Activated CD4-positive, alpha-beta T cell treated with anti-CD3 and anti-CD28 coated beads, Interleukin-2, amount 50 U/mL, for 24 hours (primary cell): ENCODE measurements at places on chromosomes 5 and 9.

DNA sequence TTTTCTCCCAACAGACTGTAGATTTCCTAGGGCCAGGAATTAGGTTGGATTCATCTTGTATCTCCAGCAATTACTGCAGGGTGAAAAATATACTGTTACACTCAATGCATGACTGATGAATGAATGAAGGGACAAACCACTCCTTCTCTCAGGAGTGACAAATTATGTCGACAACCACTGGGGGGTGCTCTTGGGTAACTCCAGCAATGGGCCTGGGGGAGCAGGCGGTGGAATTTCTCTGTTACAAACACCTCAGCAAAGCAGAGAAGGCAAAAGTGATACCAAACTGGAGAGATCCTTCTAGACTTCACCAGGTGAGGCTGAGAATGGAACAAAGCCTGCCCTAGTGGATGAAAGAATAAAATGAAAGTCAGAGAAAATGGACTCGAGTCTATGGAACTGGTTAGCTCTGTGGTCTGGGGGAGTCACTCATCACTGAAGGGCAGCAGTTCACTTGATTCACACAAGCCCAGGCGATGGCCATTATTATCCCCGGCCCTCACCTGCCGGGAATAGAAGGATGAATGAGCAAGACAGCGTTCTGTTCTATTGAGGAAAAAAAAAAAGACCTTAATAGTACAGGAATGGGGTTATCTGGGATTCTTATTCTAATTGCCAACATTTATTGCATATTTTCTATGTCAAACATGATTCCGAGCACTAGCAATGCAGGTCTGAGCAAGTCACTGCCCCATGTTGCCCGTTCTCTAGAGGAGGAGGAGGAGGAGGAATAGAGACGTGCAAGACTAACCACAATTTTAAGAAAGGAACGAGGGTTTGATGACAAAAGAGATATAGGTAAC is 341.1 kb downstream of the ASTN2 start:
- DNase-seq, result no peak

GRCh38 chr5:139468421-139468931 is 2.3 kb upstream of the SMIM33 start:
- no peak for DNase-seq

GRCh38 chr9:34830068-34830467 is 120.1 kb upstream of the CCL21 start:
- DNase-seq, result no peak

GRCh38 chr9:87301371-87301770 is 196.3 kb upstream of the DAPK1 start:
- no peak for DNase-seq

DNA sequence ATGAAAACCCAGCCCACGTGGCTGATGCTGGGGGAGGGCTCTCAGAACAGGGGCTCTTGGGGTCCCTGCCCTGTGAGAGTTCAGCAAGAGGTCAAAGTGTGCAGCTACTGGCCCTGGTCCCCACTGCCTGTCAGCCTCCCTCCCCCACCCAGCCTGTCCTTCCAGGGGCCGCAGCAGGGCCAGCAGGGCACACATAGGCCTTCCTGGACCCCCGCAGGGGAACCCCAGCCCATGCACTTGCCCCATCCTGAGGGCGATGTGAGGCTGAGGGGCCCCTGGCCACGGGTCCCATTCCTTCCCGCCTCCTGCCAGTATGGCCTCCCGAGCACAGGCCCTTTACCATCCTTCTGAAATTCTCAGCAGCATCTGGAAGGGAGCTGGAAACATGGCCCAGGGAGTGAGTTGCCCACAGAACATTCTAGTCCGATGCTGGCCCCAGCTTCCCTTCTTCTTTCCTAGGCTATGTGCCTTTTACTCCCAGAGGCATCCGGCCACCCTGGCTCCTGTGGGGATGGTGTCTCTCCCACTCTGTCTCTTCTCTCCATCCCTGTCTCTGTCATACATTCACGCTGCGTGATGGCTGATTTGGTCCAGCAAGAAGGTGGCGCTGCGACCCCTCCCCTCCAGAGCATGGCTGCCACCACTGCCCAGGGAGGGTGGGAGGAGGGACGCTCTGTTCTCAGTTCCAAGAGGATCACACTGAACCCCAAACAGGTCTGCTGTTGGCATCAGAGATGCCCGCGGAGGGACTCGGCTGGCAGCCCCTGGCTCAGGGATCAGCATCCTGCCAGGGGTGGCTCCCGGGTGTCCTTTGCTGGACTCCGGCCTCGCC is 19.6 kb downstream of the MRPL36 start:
- DNase-seq, result no peak
